ENCODE measurements at places on chromosomes 11 and 22.

GRCh38 chr11:110629594-110629993 lies 82.6 kb downstream of the ARHGAP20 start:
- no peak for DNase-seq

DNA sequence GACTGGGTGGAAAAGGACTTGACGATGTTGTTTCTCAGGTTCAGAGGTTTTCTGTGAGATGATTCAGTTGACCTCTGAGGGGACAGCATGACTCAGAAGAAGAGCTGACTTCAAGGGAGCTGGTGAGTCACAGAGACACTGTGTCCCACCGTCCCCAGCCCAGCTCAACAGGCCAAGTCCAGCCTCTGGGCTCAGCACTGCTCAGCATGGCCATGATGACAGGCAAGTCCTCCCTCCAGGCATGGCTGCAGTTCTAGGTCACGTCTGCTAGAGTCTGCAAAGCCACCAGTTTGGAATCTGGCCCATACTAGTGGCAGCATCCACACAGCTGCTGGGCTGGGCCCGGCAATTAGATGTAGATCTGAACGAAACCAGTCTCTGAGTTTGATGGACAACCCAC lies 12.9 kb downstream of the TRIM29 start:
- DNase-seq, result peak; percentile 52

DNA sequence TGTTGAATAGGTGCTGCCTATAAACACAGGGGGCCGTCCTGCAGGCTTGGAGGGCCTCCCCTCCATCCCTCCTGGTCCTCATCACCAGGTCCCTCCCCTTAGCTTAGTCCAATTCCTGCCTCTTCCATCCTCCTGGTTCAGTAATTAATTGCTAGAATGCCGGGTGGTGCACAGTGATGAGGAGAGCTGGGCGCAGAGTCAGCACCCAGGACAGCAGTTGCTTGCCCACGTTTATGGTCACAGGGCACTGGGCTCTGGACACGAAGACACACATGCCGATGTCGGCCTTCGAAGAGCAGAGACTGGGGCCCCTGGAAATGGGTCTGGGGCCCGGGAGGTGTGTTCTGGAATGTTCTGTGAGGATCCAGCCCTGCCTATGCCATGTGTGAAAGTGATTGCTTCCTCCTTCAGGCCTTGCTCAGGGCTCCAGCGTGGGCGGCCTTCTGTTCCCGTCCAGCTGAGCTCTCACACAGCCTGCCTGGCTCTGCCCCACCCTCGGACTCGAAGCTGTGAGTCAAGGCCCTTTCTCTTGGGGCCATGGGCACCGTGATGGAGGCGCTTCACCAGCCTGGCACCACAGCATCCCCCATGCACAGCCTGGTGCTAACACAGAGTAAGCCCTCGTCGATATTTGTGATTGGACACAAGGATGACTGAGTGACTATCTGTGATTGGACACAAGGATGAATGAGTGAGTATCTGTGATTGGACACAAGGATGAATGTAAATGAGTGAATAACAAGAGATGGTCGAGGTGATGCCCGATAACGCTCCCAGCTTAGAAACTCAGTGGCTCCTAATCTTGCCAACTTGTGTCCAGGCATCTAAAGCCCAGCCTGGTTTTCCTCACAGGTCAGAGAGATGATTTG lies 884.7 kb downstream of the BRD1 start:
- no peak for DNase-seq

- DNase-seq, result peak; percentile 59
Observed at GRCh38 chr22:43955883-43956782, 891 bp downstream of the SAMM50 start.

DNA sequence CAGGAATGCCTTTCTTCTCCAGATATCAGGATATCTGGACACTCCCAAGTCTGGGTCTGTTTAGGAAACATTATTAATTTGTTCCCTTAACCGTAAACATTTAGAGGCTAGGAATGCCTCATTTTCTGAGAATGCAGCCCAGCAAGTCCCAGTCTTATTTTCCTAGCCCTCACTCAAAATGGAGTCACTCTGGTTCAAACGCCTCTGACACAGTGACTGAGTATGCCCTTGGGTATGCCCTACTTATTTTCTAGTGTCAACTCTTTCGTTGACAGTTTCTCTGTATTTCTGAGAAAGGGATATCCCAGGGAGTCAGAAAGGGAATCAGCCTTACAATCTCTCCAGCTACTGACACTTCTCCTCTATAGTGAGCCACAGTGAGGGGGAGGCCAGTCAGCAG lies 16.0 kb upstream of the CCDC81 start:
- DNase-seq, result no peak

DNA sequence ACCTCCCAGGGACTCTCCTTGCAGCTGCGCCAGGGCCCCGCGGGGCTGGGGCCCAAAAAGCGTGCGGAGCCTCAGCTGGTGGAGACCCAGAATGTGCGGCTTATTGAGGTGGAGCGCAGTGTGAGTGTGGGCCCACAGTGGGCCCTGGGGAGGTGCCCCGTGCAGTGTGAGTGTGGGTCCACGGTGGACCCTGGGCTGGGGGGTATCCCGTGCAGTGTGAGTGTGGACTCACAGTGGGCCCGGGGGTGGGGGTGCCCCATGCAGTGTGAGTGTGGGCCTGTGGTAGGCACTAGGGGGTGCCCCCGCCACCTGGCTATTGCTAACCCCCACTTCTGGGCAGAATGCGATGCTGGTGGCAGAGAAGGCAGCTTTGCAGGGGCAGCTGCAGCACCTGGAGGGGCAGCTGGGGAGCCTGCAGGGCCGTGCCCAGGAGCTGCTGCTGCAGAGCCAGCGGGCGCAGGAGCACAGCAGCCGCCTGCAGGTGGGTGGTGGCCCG lies 7.8 kb upstream of the RPS6KA4 start:
- DNase-seq, result no peak

DNA sequence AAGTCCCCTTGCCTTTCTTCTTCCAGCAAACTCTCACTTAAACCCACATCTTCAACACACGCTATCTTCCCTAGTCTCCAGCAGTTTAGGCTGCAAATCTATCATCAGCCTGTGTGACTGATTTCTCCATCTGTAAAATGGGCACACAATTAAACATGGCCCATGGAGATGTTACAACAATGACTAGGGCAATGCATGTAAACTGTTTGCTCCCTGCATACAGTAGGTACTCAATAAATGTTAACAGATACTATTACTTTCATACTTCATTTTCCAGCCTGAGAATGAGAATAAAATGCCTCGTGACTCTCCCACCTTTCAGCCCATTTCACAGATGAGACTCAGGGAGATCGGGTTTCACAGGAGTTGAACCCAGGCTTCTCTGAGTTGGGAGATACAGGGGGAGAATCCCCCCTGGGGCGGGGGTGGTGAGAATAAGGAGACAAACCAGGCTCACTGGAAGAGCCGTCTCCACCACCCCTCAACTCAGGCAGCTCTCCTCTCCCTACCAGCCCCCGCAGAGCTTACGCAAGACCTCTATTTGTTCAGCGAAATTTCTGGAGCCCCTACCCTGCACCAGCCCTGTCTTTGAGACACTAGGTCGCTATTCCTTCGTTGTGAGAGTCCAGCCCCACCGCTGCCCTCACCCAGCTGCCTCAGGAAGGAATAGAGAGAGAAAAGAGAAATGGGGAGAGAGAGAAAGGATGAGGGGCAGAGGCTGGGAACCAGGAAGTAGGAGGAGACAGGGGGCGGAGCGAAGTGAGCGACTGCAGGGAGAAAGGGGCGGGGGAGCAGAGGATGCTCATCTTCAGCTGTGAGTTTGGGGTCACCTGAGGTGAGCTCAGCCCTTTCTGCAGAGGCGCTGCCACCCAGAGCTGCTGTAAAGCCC lies 42.1 kb upstream of the KLHL35 start:
- DNase-seq, result peak; percentile 86

DNA sequence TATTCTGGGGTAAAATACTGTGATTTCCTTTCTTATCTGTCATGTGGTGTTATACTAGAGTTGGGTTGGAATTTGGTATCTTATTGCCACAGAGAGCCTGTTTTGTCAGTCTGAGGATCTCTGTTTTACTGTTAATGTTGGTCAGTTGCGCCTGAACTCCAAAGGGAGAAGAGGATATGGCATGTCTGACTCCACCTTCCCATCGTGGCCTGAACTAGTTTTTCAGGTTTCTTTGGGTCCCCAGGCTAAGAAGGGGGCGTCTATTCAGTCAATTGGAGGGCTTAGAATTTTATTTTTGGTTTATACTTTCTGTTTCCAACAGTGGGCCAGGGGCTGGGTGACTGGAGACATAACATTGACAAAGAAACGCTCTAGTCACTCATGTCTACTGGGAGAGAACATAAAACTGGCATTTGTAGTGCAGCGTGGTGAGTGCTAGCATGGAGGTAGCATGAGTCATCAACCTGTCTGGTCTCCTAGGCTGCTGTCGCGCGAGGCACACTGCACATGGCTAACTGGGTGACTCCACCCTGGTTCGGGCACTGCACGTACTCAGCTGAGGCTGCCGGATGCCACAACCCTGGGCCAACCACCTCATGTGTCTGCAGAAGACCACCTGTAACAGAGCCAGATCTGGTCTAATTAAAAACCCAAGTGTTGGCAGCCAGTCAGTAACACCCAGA lies 120.1 kb upstream of the OR9Q1 start:
- DNase-seq, result peak; percentile 67

DNA sequence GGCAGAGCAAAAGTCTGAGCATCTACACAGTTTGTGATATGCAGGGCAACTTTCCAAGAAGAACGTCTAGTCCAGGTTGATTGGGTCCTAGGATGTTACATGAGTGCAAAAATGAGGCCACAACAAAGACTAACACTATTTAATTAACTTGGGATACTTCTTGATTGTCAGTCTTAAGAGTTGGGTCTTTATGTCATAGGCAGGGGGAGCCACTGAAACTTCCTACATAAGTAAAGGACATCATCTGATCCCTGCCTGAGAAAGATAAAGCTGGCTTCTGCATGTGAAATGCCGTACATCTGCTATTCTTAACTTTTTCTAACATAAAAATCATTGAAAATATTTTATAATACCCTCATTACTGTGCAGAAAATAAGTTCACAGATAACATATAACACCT lies 525.5 kb downstream of the NTM start:
- DNase-seq, result no peak
